ENCODE measurements at places on chromosomes 4 and X.

DNA sequence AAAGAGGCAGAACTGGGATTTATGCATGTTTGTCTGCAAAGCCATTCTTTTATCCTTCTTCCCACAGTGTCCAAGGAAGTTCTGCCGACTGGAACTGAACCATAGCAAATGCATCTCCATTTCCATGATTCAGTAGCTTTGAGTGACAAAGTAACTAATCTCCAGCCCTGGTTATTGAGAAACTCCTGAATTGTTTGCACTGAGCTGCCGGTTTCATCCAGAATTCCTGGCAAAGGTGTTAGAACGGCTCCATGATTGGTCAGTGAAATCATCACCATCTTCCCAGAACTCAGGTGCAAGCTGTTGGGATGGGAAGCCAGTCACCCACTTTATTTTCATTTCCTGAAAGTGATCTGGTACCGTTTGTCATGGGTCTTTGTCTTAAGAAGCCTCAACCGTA, 47.0 kb upstream of the SLC34A2 start:
- no peak for DNase-seq

DNA sequence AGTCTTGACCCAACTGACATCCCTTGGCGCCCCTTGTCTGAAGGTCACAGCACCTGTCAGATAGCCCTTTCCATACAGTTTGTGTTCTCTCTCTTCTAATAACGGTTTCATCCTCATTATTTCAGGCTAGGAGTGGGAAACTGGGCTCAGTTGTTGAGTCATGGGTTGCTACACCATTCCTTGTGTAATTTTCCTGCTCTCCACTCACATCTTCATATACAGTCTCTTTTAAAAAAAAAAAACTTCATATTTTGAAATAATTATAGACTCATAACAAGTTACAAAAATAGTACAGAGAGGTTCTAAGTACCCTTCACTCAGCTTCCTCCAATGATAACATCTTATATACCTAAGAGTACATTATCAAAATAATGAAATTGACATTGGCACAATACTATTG, 60.2 kb upstream of the GRPR start:
- no peak for DNase-seq

- DNase-seq, result no peak
Measured at GRCh38 chr4:110055158-110055768, 142.6 kb downstream of the EGF start.

DNA sequence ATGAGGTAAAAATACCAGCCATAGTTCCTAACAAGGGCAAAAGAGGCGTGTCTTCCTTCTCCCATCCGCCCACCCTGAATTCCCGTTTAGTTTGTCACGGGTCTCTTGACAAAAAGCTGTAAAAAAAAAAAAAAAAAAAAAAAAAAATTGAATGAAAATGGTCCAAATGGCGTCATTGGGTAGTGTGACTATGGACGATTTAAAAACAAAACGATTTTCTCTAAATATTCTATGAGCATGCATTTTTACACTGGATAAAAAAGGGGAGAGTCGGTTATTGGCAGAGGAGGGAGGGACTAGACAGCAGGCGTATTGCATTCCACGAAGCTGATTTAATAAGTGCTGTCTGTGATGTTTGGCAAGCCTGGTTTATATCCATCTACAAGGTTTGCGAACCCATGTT, at the start of gene FAM133A:
TSS of gene FAM133A (plus strand) at position 338 of the 403 bp plus-strand sequence. CDS start 35,214 bp downstream, outside the sequence.
- no peak for DNase-seq

DNA sequence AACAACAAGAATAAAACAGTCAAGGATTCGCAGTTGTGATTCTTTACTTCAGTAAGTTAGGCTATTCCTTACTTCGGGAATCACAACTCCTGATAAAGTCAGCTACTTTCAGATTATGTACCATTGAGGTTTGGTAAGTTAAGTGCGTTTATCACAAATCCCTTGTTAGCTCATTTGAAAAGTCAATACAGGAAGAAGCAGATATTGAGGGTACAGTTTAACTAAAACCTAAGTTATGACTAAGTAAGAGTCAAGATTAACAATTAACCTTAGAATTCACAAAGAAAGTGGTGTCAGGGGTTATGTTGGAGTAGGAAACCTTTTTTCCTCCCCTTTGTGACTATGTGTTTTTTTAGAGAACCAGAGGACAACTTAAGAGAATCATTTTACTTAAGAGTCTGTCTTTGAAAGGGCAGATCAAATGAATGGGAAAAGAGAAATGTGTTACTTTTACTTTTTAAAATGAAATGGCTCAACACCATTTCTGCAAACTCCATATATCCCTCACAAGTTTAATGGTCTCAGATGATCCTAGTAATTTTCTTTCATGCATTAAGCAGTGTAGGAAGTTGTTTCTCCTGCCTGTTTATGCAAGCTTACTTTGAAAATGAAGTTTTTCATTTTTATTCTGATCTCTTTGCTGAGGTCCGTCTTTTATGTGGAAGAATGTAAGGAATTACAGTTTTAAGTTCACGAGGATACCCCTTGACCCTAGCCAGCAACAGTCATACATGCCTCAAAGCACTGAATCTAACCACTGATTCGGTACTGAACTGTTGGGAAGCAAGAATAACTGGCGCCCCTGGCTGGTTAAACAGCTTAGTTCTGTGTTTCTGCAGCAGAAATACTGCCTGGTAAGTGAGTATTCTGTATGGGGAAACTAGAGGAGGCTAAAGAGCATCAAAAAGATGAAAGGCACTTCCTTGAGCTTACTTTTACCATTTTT, 211.7 kb downstream of the SLC4A4 start:
- DNase-seq, result no peak

GRCh38 chr4:114597410-114598115, 1.0 kb upstream of the UGT8 start:
- DNase-seq, result peak; percentile 47

DNA sequence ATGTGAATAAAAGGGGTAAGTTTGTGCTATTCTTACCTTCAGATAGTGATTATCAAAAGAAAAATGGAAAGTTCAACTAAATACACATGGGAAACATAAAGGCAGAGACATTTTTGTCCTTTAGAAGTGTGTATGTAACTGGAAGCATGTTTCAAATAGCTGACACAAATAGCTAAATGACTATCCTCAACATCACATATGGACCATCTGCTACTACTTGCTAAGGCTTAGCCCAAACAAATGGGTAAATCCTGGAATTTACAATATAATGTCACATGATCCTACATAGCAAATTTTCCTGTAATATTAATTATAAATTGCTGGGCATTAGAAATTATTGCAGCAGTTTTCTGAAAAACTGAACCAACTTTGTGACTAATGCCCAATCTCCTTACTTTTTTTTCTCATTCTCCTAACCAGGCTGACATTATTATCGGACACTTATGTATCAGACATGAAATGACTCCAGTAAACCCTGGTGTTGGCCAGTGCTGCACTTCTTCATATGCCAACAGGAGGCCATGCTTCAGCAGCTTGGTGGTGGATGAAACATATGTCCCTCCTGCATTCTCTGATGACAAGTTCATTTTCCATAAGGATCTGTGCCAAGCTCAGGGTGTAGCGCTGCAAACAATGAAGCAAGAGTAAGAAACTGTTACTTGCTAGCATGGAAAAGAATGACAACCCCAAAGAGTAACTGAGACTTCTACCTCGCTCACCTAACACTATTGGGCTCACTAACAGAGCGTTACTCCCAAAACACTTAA, 16.1 kb downstream of the AFP start:
- no peak for DNase-seq

GRCh38 chr4:11748164-11748872, 319.6 kb upstream of the HS3ST1 start:
- no peak for DNase-seq

GRCh38 chr4:15897577-15897976, 41.0 kb downstream of the FGFBP1 start:
- no peak for DNase-seq

DNA sequence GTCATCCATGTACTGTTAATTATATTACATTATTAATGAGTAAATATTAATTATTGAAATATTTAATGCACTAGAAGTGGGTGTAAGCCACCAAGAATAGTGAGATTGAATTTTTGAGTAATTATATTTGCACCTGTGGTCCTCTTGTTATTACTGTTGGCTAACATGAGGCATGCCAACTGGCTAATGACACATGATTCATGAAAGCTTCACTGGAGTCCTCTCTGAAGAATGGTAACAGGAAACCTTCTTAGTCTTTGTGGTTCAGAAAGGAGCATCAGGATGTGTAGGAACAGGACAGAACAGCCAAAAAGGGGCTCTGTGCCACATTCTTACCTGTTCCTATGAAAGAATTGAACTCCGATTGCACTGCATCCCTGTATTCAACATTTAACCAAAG, 65.2 kb downstream of the SLC4A4 start:
- no peak for DNase-seq

DNA sequence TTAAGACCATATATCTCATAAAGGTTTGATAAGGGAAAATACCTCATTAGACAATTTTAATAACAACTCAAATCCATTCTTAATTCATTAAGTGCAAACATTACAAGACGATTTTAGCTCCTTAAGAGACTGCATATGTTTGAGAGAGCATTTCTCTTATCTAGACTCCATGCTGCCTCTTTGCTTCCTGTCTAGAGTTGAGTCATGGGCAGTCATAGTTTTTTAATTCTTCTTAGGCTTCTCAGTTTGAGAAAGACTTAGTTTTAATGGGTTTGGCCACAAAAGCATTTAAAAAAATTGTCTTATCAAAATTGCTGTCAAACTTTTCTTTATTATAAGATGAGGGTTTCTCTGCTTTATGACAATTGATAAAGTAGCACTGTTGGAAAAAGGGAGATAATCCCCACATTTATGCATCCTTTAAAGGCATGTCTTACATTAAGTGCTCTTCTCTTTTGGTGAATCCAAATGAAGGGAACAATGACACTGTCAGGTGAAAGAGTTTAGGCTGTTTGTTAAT, 713.4 kb downstream of the PCDH18 start:
- DNase-seq, result no peak

GRCh38 chr4:22721204-22721603, 28.5 kb downstream of the GBA3 start:
- DNase-seq, result no peak

GRCh38 chr4:13963601-13964000, 336.1 kb upstream of the BOD1L1 start:
- no peak for DNase-seq

DNA sequence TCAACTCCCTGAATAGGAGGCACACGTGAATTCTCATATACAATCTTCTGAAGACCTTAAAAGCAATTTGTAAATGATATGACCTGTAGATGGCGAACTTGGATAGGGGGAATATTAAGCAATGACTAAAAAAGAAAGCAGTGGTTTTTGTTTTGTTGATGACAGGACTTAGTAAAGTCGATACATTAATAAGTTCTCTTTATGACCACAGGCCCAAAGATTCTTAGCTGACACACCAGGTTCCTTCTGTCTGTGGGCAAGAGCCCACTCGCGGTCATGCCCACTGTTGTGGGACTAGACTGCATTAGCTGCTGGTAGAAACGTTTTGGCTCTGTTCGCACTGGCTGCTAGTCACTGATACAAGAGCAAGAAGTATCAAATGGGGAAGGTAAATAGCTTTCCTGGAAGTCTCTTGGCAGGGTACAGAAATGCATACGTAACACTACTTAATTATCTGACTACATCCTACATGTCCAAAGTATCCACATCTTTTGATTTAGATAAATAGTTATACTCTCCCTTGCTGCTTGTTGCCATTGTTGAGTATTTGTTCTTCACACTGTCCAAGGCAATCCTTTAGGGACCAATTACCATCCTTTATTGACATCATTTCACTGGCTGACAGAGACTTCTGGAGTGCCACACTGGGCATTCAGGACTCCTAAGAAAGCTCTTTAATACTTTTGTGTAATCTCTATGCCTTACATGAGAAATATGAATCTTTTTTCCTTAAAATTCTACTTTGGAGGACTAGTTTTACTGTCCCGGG, 31.0 kb downstream of the ALPK1 start:
- no peak for DNase-seq

- DNase-seq, result no peak
Measured at GRCh38 chr4:73575660-73576059, 44.6 kb downstream of the RASSF6 start.

GRCh38 chr4:108850219-108850649, 87.4 kb upstream of the ETNPPL start:
- no peak for DNase-seq

GRCh38 chr4:184455299-184455698, 19.1 kb downstream of the IRF2 start:
- no peak for DNase-seq

DNA sequence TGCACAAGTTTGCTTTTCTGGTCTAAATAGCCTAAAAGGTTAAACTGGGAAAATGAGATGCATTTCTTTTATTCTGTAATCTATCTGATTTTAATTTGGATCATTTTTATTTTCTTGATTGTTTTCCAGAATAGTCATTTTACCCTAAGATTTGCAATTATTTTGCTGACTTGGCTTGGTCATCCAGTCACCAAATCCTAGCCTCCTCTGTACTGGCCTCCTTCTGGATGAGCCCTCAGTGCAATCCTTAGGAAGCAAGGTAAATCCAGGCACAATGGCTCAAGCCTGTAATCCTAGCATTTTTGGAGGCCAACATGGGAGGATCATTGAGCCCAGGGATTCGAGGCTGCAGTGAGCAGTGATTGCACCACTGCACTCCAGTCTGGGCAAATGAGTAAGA, 9.2 kb downstream of the EREG start:
- no peak for DNase-seq

DNA sequence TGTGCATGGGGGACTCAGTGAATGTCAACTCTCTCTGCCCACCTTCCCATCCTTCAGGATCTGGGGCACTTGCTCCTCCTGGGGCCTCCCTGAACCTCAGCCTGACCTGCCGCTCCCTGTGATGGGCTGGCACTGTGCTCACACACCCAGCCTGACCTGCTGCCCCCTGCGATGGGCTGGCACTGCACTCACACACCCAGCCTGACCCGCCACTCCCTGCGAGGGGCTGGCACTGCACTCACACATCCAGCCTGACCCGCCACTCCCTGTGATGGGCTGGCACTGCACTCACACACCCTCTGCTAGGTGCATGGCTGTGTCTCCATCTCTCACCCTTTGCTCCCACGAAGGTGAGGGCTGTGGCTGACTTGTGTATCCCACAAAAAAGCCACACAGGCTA, 103.4 kb downstream of the ABLIM2 start:
- DNase-seq, result no peak

GRCh38 chr4:148273501-148273986, 168.7 kb downstream of the NR3C2 start:
- DNase-seq, result no peak

DNA sequence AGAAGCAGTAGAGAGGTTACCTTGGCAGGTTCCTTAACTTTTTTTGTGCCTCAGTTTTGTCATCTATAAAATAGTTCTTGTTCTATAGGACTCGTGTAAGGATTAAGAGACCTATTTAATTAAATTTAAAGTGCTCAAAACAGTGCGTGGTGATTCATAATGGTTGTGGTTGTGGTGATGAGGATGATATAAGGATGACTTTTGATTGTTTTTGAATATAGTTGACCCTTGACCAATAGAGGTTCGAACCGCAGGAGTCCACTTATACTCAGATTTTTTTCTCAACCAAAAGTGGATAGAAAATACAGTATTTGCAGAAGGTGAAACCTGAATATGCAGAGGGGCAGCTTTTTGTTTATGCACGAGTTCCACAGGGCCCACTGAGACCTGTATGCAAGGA, 14.6 kb downstream of the SMAD1 start:
- no peak for DNase-seq

GRCh38 chr4:39263895-39264294, 81.6 kb downstream of the WDR19 start:
- DNase-seq, result no peak

GRCh38 chrX:10356979-10357378, 200.2 kb downstream of the CLCN4 start:
- DNase-seq, result no peak

- DNase-seq, result no peak
Measured at GRCh38 chr4:52903273-52903672, 41.2 kb downstream of the RASL11B start.

- peak; percentile 66 for DNase-seq
Measured at GRCh38 chr4:1470816-1471442, 64.7 kb upstream of the NKX1-1 start.
